Activated CD8-positive, alpha-beta memory T cell treated with anti-CD3 and anti-CD28 coated beads, Interleukin-2, amount 50 U/mL, for 4 hours (primary cell): ENCODE measurements at places on chromosomes 1 and 21.

DNA sequence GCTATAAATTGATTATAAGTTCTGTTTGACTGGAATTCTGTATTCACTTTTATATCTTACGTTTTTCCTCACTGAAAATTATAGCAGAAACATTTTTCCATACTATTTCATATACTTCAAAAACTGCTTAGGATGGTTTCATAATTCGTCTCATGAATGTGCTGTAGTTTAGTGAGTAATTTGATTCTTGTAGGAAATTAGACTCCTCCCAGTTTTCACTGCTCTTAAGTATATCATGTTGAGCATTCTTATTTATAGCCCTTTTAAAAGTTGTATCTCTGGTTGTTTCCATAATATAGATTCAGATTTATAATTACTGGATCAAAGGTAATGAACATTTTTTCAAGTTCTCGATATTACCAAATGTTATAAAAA lies 250.6 kb downstream of the FMN2 start:
- no peak for DNase-seq

DNA sequence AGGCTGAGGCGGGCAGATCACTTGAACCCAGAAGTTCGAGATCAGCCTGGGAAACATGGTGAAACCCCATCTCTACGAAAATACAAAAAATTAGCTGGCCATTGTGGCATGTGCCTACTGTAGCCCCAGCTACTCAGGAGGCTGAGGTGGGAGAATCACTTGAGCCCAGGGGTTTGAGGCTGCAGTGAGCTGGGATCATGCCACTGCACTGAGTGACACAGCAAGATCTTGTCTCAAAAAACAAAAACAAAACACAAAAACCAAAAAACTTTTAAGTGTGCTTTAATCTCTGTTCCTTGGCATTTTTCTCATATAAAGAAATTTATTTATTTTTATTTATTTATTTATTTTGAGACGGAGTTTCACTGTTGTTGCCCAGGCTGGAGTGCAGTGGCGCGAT lies 208.2 kb downstream of the URB2 start:
- DNase-seq, result no peak

DNA sequence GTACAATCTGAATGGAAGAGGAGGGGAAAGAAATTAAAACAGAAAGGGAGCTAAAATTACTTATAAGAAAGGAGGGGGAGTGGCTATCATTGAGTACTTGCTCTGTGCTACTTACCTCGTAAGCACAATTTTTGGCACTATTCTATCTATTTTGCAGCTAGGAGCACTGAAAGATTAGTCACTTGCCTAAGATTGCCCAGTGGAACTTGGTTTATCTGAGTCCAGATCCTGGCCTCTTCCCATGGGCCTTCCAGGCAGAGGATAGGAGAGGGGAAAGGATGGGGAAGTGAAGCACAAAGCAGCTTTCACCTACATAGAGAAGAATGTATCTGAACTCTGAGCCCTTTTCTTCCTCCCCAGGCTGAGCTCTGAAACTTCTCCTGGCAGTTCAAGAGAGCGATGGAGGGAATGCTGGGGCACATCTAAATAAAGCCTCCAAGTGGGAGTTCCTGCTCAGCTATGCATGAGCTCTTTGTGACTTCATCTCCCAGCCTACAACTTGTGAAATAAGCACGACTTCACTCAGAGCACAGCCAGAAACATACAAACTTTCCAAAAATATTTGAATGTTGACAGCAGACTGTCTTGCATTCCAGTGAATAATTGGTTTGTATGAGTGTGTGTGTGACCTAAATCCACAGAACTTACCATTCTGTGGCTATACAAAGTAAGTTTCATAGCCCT lies 29.4 kb downstream of the HMGB4 start:
- DNase-seq, result no peak

DNA sequence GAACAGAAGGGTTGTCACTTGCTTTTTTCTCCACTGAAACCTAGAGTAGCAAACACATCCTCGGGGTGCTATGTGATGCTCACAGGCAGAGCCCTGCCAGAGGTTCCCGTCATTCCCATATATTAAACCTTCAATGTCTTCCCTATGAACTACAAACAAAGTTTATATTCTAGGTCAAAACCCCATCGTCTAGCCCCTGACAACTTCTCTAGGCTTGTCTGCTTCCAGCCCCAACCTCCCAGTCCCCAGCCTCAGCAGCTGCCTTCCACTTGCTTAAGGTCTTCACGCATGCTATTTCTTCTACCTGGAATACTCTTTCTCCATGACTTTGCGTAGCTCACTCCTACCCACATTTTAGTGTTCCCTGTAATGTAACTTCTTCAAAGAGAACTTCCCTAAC lies 1.9 kb upstream of the TLR5 start:
- no peak for DNase-seq

- no peak for DNase-seq
Measured at GRCh38 chr1:56584910-56585528, 5.7 kb upstream of the PLPP3 start.

GRCh38 chr1:104780470-104781078 lies 1030.9 kb downstream of the AMY1C start:
- no peak for DNase-seq

GRCh38 chr1:243842161-243842560 lies 7.9 kb downstream of the AKT3 start:
- no peak for DNase-seq

- no peak for DNase-seq
Measured at GRCh38 chr1:234776256-234776875, 166.4 kb upstream of the IRF2BP2 start.

- DNase-seq, result no peak
Measured at GRCh38 chr1:220182656-220183055, 88.7 kb downstream of the IARS2 start.

DNA sequence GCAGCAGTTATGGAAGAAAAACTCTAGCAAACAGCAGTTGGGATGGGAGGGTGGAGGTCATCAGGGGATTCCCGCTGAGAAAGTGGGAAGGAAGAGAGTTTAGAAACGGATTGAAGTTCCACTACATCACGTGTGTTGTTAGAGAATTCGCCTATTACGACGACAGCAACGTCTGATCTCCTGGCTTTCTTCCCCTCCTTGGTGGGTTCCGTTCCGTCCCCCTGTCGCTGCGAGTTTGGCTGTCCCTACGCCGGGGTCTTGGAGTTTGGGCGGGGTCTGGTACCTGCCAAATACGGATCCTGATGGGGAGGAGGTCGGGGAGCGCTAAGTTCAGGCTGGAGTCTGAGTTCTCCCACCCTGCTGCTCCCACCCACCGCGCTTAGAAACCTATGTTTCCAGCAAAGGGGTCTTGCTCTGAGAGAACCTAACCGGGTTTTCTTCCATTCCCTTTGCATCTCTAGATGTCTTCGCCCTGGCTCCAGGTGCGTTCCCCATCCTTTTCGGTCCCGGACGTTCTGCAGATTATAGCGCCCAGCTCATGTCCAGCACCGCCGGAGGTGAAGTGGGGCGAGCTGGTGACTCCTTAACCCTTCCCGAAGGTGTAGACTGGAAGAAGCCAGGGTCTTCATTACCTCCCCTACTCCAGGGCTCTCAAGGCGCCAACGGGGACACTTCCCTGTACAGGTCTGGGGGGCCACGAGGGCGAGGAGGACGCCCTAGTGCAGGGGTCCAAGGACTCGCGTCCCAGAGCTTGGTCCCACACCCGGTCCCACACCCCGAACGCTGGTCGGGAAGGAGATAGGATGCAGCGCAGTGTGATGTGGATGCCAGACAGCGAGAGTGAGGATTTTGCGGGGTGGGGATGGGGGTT lies 641 bp upstream of the KCNK2 start:
- DNase-seq, result no peak

DNA sequence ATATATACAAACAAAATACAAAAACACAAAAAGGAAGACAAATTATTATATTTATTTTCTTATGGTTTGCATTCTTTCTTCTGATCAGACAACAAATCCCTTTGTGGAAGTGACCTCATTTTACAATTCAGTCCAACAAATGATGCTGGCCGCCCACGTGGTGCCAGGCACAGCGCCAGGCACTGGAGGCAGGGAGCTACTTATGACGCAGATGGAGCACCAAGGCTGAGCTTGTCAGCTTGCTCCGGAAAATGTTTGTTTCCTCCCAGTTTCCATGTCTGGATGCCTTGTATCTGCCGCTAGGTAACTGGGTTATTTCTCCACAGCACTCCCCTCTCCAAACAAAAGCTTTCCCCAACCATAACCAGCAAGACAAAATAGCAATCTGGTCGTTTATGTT lies 30.7 kb upstream of the CD34 start:
- no peak for DNase-seq

DNA sequence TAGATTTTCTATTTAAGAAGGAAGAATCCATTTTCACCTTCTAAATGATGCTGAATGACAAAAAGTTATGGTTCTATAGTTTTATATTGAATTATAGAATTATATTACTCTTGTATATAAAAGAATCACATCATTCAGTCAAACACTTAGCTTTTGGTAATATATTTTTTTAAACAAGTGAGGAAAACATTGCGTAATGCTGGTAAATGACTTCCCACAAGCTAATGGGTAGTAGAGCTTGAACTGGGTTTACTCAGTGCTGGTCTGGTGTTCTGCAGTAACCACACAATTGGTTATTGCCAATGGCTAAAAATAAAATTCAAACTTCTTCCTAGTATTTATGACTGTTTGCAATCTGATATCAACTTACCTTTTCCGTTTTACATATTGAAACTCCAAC lies 10.6 kb upstream of the GIPC2 start:
- DNase-seq, result no peak

- no peak for DNase-seq
Measured at GRCh38 chr1:85313888-85314696, 37.7 kb upstream of the BCL10 start.

- DNase-seq, result no peak
Measured at GRCh38 chr1:67802565-67802964, 30.7 kb downstream of the GNG12 start.

DNA sequence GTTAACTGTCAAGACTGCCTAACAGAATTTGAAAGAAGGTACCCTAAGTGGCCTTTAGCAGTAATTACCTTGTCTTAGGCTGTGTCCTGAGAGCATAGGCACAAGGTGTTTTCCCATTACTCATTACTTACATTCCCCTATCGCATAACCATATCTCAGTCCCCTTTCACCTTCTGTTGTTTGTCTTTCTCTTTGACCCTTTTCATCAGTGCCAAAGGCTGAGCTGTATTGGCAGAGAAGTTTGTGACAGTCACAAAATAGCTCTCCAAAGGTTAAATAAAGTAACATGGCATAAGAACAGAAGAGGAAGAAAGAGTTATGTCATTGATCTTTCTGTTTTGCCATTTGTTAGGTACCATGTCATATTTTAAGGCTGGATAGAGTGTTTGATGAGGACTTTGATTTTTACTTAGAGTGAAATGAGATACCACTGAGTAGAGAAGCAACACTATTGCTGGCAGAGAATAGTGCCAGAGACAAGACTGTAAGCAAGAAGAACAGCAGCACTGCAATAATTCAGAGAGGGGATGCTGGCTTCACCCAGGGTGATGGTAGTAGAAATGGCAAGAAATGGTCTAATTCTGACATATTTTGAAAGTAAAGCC lies 497.8 kb downstream of the TTLL7 start:
- no peak for DNase-seq

GRCh38 chr1:78536427-78536826 lies 45.7 kb downstream of the PTGFR start:
- no peak for DNase-seq

DNA sequence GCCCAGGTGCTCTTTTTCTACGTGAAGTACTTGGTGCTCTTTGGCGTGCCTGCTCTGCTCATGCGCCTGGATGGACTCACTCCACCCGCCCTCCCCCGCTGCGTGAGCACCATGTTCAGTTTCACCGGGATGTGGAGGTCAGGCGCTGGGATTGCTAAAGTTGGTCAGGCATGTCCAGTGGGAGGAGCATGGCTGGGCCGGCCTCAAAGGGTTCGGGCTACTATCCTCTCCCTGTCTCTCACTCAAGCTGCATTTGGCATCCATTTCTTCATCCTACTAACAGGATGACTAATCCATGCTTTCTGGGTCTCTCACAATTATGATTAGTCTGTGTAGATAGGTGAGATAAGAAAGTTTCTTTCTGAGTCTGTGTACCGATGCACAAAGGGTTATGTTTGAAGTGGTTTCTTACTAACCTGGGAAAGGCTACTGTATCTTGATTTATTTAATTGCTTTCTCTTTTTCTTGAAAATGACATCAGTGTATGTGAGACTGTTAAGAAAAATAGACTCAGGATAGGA lies 135.9 kb downstream of the HHAT start:
- no peak for DNase-seq

DNA sequence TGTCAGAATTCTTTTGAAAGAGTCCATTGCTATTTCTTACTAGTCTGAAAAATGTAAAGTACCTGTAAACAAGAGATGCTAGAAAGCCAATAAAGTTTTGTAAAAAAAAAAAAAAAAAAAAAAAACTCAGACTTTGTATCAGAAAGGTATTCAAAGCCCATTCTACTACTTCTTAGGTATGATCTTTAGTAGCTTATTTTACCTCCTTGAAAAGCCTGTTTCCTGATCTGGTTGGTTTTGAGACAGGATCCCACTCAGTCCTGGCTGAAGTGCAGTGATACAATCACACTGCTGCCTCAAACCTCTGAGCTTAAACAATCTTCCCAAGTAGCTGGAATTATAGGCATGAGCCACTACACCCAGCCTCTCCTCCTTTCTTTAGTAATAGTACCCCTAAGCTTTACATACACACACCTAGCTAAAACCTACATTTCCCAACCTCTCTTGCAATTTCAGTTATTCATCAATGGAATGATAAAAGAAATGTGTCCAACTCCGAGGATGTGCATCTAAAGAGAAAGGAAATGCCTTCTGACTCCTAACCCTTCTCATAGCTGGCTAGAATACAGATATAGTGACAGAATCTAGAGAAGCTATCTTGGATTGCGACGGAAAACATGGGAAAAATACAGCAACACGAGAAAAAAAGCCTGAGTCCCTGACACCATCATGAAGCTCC lies 30.6 kb downstream of the EPS15 start:
- DNase-seq, result no peak

DNA sequence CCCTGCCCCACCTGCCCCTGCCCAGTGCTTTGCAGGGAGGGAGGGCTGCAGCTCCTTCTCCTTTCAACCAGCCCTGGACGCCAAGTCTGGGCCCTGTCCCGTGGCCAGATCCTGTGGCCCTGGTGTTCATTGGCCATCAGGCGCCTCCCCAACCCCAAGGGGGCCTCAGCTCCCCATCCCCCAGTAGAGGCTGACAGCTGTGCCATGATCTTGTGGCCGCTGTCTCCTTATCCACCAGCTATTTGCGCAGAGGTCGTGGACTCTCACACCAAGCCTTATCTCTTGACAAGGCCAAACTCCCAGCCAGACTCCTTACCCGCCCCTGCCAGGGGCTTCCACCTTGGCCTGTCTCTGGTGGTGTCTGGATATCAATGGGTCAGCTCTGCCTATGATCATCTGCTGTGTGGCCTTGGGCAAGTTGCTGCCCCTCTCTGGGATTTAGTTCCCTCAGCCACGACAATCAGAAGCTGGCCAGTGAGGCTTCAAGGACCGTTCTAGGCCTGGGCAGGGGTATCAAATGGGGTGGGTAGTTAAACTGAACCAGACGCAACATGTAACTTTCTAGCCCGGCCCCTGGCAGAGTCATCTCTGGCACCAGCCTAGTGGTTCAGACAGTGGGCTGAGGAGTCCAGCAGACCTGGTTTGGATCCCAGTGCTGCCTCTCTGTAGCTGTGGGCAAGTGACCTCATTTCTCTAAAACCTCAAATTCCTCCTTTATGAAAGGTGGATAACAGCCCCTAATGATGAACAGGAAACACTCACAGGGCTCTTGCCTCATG lies 3.3 kb upstream of the COL8A2 start:
- no peak for DNase-seq

- no peak for DNase-seq
Measured at GRCh38 chr1:158255656-158256055, 1.4 kb downstream of the CD1A start.

GRCh38 chr1:27993241-27993640 lies 33.5 kb downstream of the XKR8 start:
- DNase-seq, result no peak
